ENCODE measurements at places on chromosomes 13 and 19.

- DNase-seq, result no peak
Observed at GRCh38 chr13:114026481-114026880, 52.6 kb upstream of the C13orf46 start.

GRCh38 chr19:13974073-13974472 is 21.8 kb downstream of the DCAF15 start:
- DNase-seq, result no peak

DNA sequence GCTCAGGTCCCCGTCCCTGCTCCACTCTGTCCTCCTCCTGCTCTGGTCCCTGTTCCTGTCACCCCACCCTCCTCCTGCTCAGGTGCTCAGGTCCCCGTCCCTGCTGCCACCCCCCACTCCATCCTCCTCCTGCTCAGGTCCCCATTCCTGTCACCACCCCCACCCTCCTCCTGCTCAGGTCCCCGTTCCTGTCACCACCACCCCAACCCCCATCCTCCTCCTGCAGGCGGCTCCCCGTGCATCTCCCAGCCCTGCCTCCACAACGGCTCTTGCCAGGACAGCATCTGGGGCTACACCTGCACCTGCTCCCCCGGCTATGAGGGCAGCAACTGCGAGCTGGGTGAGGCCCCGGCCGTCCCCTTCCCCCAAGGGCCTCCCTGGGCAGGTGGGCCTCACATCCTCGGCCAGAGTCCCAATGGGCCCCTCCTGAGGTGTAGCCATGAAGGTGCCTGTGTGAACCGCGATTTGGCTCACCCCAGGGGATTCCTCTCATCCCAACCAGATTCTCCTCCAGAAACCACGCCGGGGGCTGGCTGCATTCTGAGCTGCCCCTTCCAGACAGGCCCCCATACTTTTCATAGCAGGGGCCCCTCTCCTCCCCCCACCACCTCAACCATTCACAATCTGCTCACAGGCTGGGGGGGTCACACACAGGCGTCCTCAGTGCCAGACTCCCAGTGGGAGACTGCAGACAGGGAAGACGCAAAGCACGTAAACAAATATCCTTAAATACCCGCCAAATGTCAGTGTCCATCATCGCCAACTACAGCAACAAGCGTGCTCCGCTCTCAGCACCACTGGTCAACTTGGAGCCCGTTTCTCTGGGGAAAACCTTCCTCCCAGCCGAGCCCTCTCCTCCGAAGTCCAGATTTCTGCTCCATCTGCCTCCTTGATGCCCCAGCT is 4.6 kb downstream of the PROZ start:
- no peak for DNase-seq

GRCh38 chr13:37769545-37769944 is 100.0 kb downstream of the TRPC4 start:
- DNase-seq, result no peak

GRCh38 chr13:57877601-57878000 is 246.1 kb downstream of the PCDH17 start:
- no peak for DNase-seq

DNA sequence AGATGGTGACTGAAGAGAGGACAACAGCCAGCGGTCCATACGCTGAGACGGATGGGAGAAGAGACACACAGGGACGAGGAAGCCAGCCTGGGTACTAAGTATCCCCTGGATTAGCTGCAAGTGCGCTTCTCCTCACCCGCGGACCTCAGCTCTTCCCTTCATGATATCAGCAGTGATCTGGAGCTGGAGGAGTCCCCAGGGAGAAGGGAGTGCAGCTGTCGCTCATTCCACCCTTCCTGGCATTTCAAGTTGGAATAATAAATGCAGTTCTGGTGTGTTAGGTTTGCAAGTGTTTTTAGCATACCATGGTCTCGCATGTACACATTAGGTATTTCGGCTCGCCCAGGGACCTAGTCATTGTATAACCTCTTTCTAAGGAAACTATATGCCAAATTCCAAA is 88.5 kb upstream of the C1QTNF9B start:
- no peak for DNase-seq

GRCh38 chr19:35344511-35345031 is 3.1 kb upstream of the FFAR1 start:
- no peak for DNase-seq

DNA sequence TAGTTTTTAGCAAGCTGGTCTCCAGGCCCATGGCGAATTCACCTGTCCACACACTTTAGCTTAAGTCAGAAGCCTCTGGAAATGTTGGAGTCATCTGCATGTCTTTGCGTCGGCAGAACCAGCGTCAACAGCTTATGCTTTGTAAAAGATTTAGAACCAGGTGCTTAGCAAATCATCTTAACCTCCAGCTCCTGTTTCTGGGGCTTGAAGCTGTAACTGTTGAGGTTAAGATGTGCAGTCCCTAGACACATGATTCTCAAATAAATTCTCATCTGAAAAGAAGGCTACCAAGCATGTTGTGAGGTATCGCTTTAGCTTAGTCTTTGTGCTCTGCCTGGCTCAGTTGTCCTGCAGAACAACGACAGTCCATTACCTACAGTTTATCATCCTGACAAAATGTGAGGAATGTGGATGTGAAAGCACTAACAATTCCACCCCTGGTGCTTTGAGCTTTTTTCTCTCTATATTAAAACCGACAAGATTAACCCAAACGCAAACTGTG is 4.4 kb downstream of the EFNB2 start:
- no peak for DNase-seq

- DNase-seq, result no peak
Observed at GRCh38 chr13:44133626-44134025, 240.0 kb upstream of the SERP2 start.

- DNase-seq, result no peak
Observed at GRCh38 chr13:76619631-76620030, 266.6 kb downstream of the KCTD12 start.

GRCh38 chr19:3073159-3073563 is 10.9 kb upstream of the TLE5 start:
- DNase-seq, result peak; percentile 53

DNA sequence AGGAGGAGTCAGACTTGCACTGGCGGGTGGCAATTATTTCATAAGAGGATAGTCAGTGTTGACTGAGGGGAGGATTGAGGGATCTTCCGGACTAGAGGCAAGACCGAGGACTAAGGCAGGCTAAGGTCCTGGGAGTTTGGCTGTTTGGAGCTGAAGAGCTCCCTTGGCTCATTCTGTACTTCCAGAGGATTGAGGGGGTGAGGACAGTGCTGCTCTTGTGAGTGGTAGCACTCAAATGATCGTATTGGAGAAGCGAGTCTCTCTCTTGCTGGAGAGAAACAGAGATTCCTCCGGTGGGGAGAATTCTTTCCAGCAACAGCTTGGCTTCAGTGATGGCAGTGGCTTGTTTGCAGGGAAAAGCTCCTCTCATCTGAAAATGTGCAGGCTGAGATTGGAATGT is 47.1 kb downstream of the ING1 start:
- no peak for DNase-seq

DNA sequence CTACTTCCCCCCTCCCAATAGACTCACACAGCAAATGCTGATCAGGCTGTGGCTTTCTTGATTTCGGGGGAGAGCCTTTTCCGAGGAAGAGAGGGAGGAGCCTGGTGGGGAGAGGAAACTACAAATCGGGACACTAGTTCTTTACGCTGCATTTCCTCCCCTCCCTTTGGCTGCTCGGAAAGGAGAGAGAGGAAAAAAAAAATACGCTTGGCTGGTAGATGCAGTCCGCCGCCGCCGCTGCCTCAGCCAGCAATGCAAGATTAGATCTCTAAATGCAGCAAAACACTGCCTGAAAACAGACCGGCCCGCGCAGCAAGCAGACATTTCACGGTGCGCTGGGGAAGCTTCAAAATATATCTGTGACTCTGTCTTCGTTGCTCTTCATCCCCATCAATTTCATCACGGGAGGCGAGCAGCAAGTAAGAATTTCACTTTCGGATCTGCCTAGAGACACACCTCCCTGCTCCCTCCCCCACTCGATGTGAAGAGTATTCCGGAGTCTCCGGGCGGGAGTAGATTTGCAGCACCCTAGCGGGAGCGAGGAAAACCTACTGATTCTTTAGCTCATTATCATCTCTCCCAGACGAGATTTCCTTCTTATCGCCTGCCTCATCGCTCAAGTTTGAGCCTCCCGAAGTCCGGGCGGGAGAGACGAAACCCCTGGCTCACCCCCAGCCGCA is at the start of gene PCDH17:
Gene PCDH17 (plus strand): TSS at position 149 of the 680 bp plus-strand sequence. CDS start 803 bp downstream, outside the sequence.
- DNase-seq, result peak; percentile 39

- DNase-seq, result no peak
Observed at GRCh38 chr13:36436811-36437210, 4.5 kb downstream of the CCNA1 start.

- no peak for DNase-seq
Observed at GRCh38 chr13:51113969-51114368, 2.9 kb upstream of the C13orf42 start.

GRCh38 chr13:35549481-35549880 is 73.0 kb upstream of the MAB21L1 start:
- peak; percentile 83 for DNase-seq

GRCh38 chr19:28426110-28426729 is 786.7 kb downstream of the UQCRFS1 start:
- no peak for DNase-seq

DNA sequence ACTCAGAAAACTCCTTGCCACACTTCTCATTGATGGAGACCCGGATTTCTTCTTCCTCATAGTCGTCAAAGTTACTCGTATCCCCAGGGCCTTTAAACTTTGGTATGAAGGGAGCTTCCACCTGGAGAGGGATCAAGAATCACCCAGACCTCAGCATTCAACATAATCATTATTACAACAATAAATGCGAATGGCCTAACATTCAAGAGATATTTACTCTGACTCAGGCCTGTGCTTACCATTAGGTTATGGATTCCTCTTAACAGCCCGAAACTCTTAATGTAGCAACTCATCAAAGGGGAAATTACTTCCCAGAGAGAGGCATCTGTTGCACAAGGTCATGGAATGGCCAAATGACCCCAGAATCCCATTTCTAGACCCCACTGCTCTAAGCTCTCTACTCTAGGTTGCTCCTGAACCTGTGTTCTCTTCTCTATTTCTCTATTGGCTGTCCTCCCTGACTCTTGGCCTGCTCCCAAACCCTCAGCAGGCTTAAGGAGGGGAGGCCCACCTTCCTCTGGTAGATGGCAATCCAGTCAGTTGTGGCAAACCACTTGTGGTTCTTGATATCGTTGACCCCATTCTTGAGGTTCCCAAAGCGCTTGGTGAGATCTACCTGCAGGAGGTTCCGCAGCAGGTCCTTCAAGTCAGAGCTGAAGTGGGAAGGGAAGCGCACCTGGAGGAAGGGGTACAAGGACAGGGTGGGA is 2.7 kb upstream of the SAMD1 start:
- DNase-seq, result no peak

DNA sequence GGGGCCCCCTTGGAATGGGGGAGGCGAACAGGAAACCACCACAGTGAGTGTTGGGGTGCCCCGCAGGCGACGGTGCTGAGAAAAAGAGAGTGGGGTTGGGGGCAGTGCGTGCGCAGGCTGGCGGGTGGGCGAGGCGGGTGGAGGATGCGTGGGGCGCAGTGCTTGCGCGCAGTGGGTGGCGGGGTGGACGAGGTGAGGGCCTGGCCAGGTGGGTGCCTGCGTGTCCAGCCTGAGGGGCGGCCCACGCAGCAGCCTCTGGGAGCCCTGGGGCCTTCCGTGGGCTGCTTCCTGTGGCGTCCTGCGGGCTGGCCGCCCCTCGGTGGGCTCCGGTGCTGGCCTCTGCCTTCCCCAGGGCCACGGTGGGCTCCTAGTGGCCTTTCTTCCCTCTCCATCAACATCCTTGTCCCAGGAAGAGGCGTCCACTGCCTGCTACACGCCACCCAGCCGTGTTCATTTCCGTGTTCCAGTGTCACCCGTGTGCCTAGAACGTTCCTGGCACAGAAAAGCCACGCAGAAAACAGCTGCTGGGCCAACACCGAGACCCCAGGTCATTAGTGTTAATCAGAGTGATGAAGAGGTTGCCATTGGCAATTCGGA is 7.1 kb downstream of the ATP11A start:
- DNase-seq, result no peak

- no peak for DNase-seq
Observed at GRCh38 chr13:26758496-26759157, 2.0 kb downstream of the GPR12 start.

GRCh38 chr19:54137699-54138488 is at the start of gene CNOT3:
TSS of gene CNOT3 (plus strand) at chr19:54137762. CDS start at chr19:54142979, 5,217 bp downstream.
- peak; percentile 58 for DNase-seq

DNA sequence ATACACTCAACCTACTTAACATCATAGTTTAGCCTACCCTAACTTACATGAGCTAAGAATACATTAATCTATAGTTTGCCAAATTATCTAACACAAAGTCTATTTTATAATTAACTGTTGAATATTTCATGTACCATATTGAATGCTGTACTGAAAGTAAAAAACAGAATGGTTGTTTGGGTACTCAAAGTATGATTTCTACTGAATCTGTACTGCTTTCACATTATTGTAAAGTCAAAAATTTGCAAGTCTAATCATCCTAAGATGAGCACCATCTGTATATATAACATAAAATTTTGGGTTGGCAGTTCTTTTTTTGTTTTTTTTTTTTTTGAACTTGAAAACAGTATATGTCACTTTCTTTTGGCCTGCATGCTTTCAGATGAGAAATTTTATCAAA is 1212.6 kb downstream of the SLITRK5 start:
- DNase-seq, result no peak

DNA sequence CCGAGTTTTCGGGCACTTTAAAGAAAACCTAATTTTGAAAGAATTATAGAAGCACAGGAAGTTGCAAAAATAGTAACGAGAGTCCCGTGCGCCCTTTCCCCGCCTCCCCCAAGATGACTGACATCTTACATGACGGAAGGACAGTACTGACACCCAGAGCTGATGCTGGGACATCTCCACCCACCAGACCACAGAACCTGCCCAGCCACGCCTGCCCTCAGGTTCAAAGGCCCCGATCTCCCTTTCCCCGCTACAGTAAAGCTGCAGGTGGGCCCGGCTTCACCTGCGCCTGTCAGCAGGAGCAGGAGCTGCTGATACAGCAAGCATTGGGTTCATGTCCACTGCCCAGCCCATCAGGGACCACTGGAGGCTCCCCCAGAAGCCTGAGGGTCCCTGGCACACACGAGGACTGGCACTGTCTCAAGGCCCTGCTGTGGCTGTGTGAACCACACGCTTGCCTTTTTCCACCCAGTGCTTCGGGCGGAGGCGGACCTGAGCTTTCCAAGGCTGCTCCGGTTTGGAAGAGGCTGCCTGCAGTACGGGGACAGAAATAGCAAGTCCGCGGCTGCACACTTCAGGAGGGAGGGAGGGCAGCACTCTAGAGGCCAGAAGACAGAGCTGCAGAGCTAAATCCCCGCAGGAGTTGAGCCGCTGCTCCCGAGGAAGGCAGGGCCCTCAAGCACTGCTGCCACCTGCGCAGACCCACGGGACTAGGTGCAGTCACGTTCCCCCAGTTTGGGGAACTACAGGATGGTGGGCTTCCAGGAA is 8.7 kb downstream of the MAP2K2 start:
- no peak for DNase-seq

DNA sequence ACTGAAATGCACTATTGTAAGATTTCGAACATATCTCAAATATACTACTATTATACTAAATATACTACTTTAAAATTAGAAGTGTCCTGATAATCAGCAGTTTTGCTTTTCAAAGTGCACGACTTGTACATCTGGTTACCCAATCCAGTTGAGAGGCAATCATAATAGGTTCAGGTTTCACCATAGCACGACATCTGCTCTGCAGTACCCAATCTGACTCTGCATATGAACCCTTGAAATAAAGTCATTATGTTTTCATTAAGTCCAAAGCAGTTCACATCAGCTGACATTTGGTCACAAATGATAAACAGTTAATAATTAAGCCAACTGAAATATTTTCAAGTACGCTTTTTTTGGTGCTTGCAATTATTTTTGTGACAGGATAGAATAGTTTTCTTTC is 90.6 kb downstream of the PCDH9 start:
- DNase-seq, result no peak

Measured in adipocyte (in vitro differentiated cells).